ENCODE measurements at places on chromosomes 11 and 22. TPM values are rescaled to one million over a fixed set of nuclear protein-coding genes. Genes with fewer than 3 reads are reported as not detected.

The KDM2A gene
- total RNA-seq: 105 TPM

The ACR gene
- total RNA-seq: not detected

The CD3E gene
- 500 TPM for total RNA-seq

The OR51G2 gene
- not detected for total RNA-seq

The EFCAB6 gene
- 0.09 TPM for total RNA-seq

The SEC14L6 gene
- total RNA-seq: not detected

The BCO2 gene
- 2.4 TPM for total RNA-seq

The DBX1 gene
- not detected for total RNA-seq

The MIAT gene
- 166 TPM for total RNA-seq

The MFRP gene
- total RNA-seq: not detected

The BAIAP2L2 gene
- 0.84 TPM for total RNA-seq

The GLYAT gene
- not detected for total RNA-seq

The C22orf23 gene
- total RNA-seq: not detected

The ABCC8 gene
- total RNA-seq: not detected

The GAL gene
- total RNA-seq: 0.66 TPM

The ZNF74 gene
- 10.0 TPM for total RNA-seq

The GAS2 gene
- total RNA-seq: 1.5 TPM

The SDHD gene
- total RNA-seq: 101 TPM

The APOBEC3B gene
- total RNA-seq: 33.6 TPM

The SNX19 gene
- 16.4 TPM for total RNA-seq

The PRODH gene
- total RNA-seq: 1.1 TPM

The LRRC56 gene
- total RNA-seq: 4.4 TPM

The OR8A1 gene
- not detected for total RNA-seq

The TYR gene
- total RNA-seq: not detected

The PLAAT2 gene
- not detected for total RNA-seq

The BTG4 gene
- not detected for total RNA-seq
